ENCODE measurements at places on chromosomes 7 and 10. TPM values are rescaled to one million over a fixed set of nuclear protein-coding genes. Genes with fewer than 3 reads are reported as not detected.

OPN1SW gene
- total RNA-seq = not detected

PPP1R17 gene
- not detected for total RNA-seq

GIMAP8 gene
- not detected for total RNA-seq

MSMB gene
- total RNA-seq = not detected

H2BK1 gene
- not detected for total RNA-seq

SAP25 gene
- total RNA-seq = 0.80 TPM

SPOCK2 gene
- 0.39 TPM for total RNA-seq

FAM25C gene
- total RNA-seq = 2.4 TPM

C7orf25 gene
- 1.2 TPM for total RNA-seq

CAPZA2 gene
- total RNA-seq = 122 TPM

NSUN5 gene
- total RNA-seq = 43.3 TPM

SPAM1 gene
- total RNA-seq = not detected

WDFY4 gene
- not detected for total RNA-seq

NODAL gene
- total RNA-seq = not detected

NUDT13 gene
- total RNA-seq = 4.2 TPM

TMEM270 gene
- total RNA-seq = 0.23 TPM

ZNF777 gene
- 20.2 TPM for total RNA-seq

PI4K2A gene
- total RNA-seq = 27.7 TPM

TMEM176A gene
- total RNA-seq = not detected

ENO4 gene
- 0.59 TPM for total RNA-seq

ZNF316 gene
- 12.1 TPM for total RNA-seq

SFRP4 gene
- total RNA-seq = 7.7 TPM

ANKRD2 gene
- total RNA-seq = 6.4 TPM

GOLGA7B gene
- 4.0 TPM for total RNA-seq

OR2A42 gene
- not detected for total RNA-seq

MYOZ1 gene
- total RNA-seq = not detected

FZD1 gene
- total RNA-seq = 2.2 TPM

PILRB gene
- 26.6 TPM for total RNA-seq

PPP3CB gene
- 9.9 TPM for total RNA-seq

CH25H gene
- total RNA-seq = 0.15 TPM

CUZD1 gene
- 1.5 TPM for total RNA-seq

CACNB2 gene
- not detected for total RNA-seq

AMZ1 gene
- not detected for total RNA-seq

CPN1 gene
- 0.28 TPM for total RNA-seq

SPACDR gene
- total RNA-seq = 0.67 TPM

All from A549 treated with ZK216348 at 1 μM for 4 hours (cell line).